Cerebellar cortex (tissue), 1 donor: ENCODE measurements at places on chromosomes 1 and 21.

DNA sequence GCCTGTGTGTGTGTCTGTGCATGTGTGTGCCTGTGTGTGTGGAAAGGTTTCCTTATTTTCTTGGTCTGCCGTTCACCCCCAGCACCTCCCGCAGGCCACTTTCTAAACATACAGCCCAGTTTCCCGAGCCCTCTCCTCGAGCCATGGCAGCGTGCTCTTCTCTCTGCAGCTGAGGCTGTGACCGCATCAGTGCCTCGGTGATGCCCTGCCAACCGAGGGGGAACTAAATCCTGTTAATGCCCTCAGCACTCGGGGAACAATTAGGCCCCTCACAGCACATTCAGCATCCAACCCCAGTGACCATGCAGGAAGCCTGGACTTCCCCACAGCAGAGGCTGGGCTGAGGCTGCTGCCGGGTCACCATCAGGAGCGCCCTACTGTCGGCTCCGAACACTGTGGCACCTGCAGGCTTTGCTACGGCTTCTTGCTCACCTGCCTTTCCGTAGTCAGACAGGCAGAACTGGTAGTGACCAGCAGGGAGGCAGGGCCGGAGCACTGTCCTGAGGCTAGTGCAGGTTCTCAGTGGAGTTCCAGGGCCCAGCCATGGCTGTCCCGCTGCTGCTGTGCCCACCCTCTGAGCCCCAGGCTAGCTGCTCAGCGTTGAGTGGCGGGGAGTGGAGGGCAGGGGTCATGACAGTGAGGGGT is 8.1 kb downstream of the GPR137B start:
- no peak for DNase-seq

DNA sequence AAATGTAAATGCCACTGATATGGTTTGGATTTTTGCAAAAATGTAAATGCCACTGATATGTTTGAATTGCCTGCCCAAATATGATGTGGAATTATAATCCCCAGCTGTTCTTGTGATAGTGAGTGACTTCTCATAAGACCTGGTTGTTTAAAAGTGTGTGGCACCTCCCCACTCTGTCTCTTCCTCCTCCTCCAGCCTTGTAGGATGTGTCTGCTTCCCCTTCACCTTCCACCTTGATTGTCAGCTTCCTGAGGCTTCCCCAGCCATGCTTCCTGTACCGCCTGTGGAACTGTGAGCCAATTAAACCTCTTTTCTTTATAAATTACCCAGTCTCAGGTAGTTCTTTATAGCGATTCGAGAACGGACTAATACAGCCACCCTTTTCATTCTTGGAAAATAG is 1.3 kb upstream of the CCT8 start:
- no peak for DNase-seq

- DNase-seq: no peak
Observed at GRCh38 chr1:193486671-193487229, 300.3 kb upstream of the B3GALT2 start.

GRCh38 chr1:191261111-191261510 is 783.4 kb upstream of the BRINP3 start:
- no peak for DNase-seq

- no peak for DNase-seq
Observed at GRCh38 chr21:16644685-16645084, 868.2 kb upstream of the CXADR start.

DNA sequence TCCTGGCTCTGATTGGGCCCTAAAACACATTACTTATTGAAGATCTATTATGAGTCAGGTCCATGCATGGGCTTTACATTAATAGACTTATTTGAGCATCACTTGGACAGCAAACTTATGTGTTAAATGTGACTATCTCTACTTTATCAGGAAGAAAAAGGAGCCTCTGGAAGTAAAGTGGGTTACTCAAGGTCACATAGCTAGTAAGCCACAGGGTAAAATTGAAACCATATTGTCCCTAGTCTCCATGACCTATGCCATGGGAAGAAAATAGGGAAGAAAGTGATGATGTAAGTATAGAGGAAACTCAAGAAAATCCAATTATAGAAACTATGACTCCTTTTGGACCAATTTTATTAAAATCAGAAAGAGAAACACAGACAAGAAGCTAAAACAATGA is 555.3 kb downstream of the NUF2 start:
- DNase-seq: no peak

GRCh38 chr1:94973309-94973922 is 46.5 kb upstream of the CNN3 start:
- no peak for DNase-seq

DNA sequence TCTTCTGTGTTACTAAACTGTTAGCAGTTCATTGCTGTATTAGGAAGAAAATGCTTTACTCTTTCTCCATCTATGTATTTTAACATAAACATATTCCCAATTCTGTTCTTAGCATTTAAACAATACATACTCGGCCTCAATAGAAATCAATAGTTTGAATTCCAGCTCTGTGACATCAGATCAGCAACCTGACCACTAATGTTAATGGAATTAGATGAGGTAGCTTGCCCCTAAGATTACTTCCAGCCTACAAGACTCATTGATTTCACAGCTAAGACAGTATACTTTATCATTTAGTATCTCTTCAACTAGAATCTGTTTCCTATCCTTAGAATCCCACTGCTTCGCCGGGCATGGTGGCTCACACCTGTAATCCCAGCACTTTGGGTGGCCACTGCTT is 38.9 kb downstream of the EPRS1 start:
- DNase-seq: no peak

- DNase-seq: peak; percentile 26
Observed at GRCh38 chr1:150152182-150152536, 2.4 kb downstream of the PLEKHO1 start.

- no peak for DNase-seq
Observed at GRCh38 chr1:186620566-186621350, 59.5 kb downstream of the PTGS2 start.

DNA sequence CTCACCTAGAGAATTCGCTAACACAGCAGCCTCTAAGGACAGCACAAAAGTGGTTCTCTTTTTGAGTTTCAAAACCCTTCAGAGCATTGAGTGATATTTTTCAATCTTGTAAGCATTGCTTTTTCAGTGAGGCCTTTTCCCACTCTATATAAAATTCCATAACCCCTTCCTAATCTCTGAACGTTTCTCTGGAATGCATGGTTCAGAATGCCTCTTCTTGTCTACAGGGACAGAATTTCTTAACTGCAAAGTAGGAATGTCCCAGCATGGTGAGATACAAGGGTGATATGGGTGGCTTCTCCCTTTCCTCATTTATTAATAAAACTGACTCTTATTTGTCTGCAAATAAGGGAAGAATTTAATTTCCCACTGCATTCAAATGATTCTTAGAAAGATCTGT is 377.9 kb downstream of the LTN1 start:
- DNase-seq: no peak

GRCh38 chr1:241817956-241818612 is 29.9 kb upstream of the EXO1 start:
- DNase-seq: no peak

GRCh38 chr1:230900984-230901383 is 32.7 kb upstream of the C1orf198 start:
- no peak for DNase-seq

GRCh38 chr21:45392573-45392971 is 12.4 kb upstream of the COL18A1 start:
- DNase-seq: no peak

DNA sequence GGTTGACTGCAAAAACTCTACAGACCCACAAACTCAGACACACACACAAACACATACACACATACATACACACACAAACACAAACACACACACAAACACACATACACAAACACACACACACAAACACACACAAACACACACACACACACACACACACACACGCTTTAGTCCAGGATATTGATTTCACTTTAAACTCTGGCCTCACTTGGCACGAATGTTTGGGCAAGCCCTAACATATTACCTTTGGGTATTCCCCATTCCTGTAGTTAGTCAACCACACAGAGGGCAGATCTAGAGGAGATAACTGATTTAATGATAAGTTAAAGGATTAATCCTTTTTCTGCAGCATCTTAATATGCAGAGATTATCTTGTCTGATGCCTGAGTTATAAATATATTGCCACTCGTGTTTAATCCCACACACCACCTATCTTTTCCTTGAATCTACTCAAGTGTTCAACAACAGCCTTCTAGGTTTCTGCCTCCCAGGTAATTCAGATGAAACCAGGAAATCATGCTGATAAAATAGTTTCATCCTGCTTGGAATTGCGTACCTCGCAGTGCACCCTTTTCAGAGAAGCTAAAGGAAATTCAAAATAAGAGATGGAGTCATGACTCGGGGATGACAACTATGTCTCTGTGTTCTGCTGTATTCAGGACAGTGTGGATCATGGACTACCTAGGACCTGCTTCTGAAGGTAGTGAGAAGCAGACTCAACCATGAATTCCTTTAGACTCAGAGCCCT is 14.5 kb upstream of the RUNX1 start:
- no peak for DNase-seq

DNA sequence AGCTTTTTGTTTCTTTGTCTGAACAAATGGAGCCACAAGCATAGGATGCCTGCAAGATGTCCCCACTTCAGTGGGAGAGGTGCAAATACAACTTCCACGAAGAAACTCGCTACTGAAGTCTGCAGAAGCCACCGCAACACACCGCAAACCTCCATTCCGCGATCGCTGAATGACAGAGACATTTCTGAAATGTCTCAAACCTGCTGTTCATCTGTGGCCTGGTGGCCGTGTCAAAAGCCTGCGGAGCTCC is 1.0 kb downstream of the TP53BP2 start:
- no peak for DNase-seq

- DNase-seq: no peak
Observed at GRCh38 chr1:43747736-43748135, 40.4 kb downstream of the ST3GAL3 start.

DNA sequence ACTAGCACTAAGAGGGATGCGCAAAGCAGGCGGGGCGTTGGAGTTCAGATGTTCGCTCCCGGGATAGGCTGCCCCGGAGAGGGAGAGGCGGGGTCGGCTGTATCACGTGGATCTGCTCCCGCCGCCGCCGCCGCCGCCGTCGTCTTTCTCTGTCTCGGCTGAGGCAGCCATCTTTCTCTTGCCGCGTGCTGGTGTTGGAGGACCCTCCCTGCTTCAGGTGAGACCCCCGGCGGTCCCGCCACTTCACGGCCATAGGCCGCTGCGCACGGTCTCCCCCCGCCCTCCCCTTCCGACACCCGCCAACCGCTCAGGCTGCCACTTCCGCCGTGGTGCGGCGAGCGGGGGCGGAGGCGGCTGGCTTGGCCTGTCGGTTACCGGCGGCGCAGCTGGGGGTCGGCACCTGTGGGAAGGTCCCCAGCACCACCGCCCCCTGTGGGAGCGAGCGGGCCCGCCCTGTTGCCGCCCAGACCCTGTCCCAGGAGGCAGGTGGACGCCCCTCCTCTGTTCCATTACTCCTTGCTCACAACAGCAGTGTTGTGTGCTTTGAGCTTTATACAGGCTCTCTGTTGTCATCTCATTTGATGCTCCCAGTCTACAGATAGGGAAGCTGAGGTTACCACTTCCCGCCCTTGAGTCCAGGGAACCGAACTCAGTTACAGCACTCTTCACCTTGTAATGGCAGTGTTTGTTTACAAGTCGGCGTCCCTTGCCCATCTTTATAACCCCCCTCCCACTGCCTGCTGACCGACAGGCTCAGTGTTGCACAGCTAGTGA is at the start of gene BTF3L4:
Gene BTF3L4 (plus strand): TSS at position 133 of the 774 bp plus-strand sequence. CDS start 3,553 bp downstream, outside the sequence.
- DNase-seq: peak; percentile 98

DNA sequence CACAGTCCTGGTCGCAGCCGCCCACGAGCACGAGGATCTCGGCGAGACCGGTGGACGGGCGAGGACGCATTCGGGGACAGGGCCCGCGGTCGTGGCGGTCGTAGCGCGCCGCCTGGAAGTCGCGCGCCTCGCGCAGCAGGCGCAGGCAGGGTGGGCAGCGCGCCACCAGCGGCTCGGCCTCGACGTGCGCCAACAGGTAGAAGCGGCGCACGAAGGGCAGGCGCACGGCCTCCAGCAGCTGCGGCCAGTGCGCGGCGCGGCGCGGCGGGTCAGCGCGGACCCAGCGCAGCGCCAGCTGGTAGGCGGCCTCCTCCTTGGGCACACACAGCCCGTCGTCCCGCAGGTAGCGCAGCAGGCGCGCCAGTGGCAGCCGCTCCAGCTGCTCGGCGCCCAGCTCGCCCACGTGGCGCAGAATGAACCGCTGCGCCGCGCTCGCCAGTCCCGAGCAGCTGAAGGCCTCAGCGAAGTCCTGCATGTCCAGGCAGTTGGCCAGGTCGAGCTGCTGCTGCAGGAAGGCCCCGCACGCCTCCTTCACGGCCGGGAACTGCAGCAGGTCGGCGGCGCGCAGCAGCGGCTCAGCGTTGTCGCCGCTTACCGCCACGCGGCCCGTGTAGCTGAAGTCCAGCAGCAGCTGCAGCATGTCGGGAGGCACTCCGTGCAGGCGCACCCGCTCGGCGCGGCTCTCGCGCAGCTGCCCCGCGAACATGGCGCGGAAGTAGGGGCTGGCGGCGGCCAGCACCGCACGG is 573 bp downstream of the KLHL21 start:
- DNase-seq: no peak

GRCh38 chr21:38734646-38735365 is 70.9 kb upstream of the ETS2 start:
- no peak for DNase-seq

GRCh38 chr1:179353546-179353945 is 12.2 kb upstream of the AXDND1 start:
- DNase-seq: no peak

DNA sequence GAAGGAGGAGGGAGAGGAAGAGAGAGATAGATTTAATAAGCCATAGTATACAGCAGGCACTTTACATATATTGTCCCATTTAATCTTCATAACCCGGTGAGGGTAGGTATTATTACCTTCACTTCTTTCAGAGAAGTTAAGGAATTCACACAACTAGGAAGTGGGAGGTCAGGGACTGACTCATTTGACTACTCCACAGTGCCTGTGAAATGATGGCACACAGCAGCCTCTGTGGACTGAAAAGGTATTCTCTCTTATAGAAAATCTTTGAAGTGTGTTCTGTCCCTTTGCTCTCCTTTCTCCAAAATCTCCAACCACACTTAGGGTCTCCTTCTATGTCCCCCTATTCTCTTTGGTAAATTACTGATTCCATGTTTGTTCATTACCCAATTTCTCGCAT is 23.9 kb downstream of the PALMD start:
- DNase-seq: no peak

GRCh38 chr1:237759377-237759776 is 131.3 kb downstream of the ZP4 start:
- DNase-seq: no peak

- no peak for DNase-seq
Observed at GRCh38 chr1:93526431-93526830, 78.5 kb downstream of the FNBP1L start.

- no peak for DNase-seq
Observed at GRCh38 chr1:175892686-175893085, 149.3 kb upstream of the TNR start.

- DNase-seq: peak; percentile 95
Observed at GRCh38 chr1:111903871-111904449, 85.5 kb downstream of the KCND3 start.

- peak; percentile 44 for DNase-seq
Observed at GRCh38 chr1:176206006-176206960, 803 bp downstream of the COP1 start.

DNA sequence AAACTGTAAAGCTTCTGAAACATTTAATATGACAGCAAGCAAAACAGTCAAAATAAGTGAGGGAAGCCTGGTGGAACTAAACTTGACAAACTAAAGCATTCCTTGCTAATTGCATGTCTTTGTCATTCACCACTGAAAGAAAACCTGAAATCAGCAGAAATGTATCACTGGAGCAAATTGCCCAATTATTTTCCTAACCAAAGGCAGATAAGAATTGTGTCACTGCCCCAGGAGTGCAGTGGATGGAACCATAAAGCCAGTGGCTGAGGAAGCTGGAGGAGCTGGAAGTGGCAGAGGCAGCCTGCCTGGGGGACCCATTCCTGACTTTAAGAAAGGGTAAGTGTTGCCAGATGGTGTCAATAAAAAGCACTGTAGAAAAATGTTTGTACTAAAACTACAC is 2.7 kb upstream of the SLC30A10 start:
- DNase-seq: no peak
